ENCODE measurements at places on chromosomes 2 and 18. TPM values are rescaled to one million over a fixed set of nuclear protein-coding genes. Genes with fewer than 3 reads are reported as not detected.
A peak's percentile ranks its signal among the peaks of the same experiment; 100 is the strongest.

- no peak overlapping the region for H3K27ac ChIP-seq
- no peaks in the 10 kb centered on the region for H3K27me3 ChIP-seq
- H3K4me3 ChIP-seq, result no peak overlapping the region
Observed at GRCh38 chr2:53880756-53881155, 21.0 kb upstream of the GPR75 start.

DNA sequence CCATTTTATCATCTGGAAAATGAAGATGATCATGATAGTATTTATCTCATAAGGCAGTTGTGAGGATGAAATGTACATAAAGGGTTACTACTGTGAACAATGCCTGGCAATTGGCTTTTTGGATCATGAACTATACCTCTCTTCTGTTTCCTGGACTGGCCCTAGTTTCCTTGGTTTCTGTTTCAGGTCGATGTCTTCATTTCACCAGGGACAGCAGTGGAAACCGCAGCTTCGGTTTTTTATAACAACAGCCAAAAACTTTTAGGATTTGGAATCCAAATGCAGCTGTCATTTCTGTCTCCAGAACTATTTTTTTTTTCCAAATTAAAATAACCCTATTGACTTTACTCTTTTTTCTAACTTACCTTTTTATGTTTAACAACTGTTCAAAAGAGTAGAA is 425.1 kb downstream of the RND3 start:
- no peak overlapping the region for H3K4me3 ChIP-seq
- DNase-seq, result no peak
- no peak overlapping the region for H3K27ac ChIP-seq
- H3K4me1 ChIP-seq, result no peaks in the 10 kb centered on the region
- no peaks in the 10 kb centered on the region for H3K27me3 ChIP-seq

GRCh38 chr2:229243890-229244560 is 27.1 kb downstream of the PID1 start:
- H3K27ac ChIP-seq, result no peak overlapping the region
- H3K4me1 ChIP-seq, result peaks cover 13% of the 10 kb centered on the region
- H3K36me3 ChIP-seq, result peaks cover 4% of the 10 kb centered on the region
- no peak for DNase-seq

- no peaks in the 10 kb centered on the region for H3K36me3 ChIP-seq
- peaks cover 2% of the 10 kb centered on the region for H3K4me1 ChIP-seq
- H3K27ac ChIP-seq, result no peak overlapping the region
- H3K27me3 ChIP-seq, result no peaks in the 10 kb centered on the region
Observed at GRCh38 chr2:25851740-25852503, 26.4 kb downstream of the ASXL2 start.

DNA sequence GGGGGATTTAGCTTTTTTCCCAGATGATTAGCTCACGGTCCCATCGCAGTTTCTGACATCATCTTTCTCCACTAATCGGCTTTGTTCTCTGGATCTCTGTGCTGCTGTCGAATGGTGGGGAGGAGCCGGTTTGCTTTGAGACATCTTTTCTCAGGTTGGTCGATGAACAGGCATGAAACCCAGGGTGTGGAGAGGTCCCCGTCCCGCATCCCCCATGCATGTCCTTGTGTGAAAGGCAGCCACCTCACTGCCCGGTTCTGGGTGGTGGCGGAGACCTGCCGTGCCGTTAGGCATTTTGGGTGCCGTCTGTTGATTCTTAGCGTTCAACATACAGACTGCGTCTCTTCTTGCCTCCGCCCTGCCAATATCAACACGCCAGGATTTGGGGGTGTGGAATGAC is 57.8 kb downstream of the CTDP1 start:
- H3K27me3 ChIP-seq, result no peaks in the 10 kb centered on the region
- H3K4me3 ChIP-seq, result no peak overlapping the region
- H3K27ac ChIP-seq, result no peak overlapping the region
- peak; percentile 23 for DNase-seq
- no peaks in the 10 kb centered on the region for H3K4me1 ChIP-seq
- peaks cover 6% of the 10 kb centered on the region for H3K36me3 ChIP-seq

DNA sequence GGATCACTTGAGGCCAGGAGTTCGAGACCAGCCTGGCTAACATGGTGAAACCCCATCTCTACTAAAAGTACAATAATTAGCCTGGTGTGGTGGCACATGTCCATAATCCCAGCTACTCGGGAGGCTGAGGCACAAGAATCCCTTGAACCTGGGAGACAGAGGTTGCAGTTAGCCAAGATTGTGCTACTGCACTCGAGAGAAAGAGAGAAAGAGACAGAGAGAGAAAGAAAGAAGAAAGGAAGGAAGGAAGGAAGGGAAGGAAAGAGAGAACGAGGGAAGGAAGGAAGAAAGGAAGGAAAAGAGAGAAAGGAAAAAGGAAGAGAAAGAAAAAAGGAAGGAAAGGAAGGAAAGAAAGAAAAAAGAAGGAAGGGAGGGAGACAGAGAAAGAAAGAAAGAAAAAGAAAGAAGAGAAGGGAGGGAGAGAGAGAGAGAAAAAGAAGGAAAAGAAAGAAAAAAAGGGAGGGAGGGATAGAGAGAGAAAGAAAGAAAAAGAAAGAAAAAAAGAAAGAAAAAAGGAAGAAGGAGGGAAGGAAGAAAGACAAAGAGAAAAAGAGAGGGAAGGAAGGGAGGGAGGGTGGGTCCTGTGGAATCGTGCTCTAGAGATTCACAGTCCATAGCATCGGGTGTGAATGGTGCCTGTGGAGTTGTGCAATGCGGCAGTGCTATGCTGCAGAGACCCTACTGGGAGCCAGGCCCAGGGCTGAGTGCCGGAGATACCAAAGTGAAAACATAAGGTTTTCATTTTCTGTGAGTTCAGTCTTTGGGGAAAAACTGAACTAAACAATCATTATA is 4.6 kb upstream of the SDC1 start:
- no peak for DNase-seq
- no peaks in the 10 kb centered on the region for H3K27me3 ChIP-seq
- no peak overlapping the region for H3K4me3 ChIP-seq
- no peaks in the 10 kb centered on the region for H3K4me1 ChIP-seq

DNA sequence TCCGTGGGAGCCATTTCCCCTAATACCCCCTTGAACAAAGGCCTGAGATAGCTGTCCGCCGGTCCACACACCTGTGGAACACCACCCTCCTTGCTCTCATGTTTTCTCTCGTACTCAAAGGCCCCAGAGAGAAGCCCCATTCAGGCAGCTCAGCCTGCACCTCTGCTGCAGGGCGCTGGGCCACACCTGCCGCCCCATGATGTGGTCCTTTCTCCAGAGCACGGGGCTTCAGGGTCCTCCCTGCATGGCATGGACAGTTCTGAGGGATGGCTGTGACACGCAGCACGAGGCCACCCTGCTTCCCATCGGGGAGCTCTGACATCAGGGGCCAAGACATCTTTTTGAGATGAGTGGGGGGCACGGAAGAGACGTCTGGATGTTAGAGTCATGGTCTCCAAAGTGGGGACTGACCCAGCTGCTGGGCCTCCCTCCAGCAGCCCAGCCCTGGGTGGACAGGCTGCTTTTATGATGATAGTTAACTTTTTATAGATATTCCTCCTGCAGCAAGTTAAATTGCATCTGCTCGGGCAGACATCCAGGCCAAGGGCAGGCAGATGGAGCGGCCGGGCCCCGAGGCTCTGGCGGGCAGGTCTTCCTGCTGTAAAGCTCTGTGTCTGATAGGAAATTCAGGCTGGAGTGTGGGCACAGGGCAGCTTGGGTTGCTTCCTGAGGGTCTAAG is 56.7 kb downstream of the SDC1 start:
- H3K27ac ChIP-seq, result no peak overlapping the region
- H3K36me3 ChIP-seq, result no peaks in the 10 kb centered on the region
- DNase-seq, result no peak
- no peak overlapping the region for H3K4me3 ChIP-seq
- H3K4me1 ChIP-seq, result no peaks in the 10 kb centered on the region

DNA sequence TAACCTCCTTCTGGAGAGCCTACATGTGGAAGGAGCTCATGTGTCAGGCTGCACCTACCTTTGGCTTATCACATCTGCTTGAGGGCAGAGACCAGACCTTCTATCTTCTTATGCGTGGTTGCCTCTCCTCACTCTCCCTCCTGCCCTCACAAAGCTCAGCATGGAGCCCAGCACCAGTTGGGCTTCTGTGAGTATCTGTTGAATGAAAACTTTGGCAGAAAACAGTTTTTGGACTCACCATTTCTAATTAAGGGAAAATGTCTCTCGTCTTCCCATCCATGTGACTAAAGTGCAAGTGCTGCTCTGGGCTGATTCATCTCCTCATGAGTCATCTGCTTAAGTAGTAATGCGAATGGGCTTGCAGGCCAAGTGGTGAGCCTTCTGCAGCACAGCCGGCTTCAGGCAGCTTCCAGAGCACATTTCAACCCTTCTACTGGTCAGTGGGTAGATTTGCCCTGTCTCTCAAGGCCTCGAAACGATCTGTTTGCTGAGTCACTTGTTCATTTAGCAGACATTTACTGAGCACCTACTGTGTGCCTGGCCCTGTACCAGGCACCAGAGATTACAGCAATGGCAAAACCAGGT is 102.6 kb downstream of the VSNL1 start:
- no peak overlapping the region for H3K27ac ChIP-seq
- DNase-seq, result peak; percentile 83
- no peaks in the 10 kb centered on the region for H3K27me3 ChIP-seq
- H3K36me3 ChIP-seq, result no peaks in the 10 kb centered on the region

DNA sequence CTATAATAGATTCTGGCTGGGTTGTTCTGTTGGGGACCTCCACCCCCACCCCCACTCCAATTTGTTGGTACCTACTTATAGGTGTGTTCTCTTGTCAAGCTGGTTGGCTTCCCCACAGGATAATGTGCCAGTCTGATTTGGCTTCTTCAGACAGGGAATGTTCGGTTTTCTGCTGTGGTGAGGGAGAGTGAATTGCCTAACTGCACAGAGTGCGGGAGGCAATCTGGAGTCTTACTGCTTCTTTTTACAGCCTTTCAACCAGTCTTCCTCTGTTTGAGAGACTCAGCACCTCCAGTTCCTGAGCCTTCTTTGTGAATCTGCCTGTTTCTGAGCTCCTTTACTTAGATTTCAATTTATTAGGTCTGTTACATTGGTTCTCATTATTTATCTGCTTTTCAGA is 27.4 kb upstream of the SNORC start:
- no peak overlapping the region for H3K4me3 ChIP-seq
- no peak for DNase-seq
- H3K4me1 ChIP-seq, result no peaks in the 10 kb centered on the region
- H3K36me3 ChIP-seq, result peaks cover 11% of the 10 kb centered on the region
- no peaks in the 10 kb centered on the region for H3K27me3 ChIP-seq

DNA sequence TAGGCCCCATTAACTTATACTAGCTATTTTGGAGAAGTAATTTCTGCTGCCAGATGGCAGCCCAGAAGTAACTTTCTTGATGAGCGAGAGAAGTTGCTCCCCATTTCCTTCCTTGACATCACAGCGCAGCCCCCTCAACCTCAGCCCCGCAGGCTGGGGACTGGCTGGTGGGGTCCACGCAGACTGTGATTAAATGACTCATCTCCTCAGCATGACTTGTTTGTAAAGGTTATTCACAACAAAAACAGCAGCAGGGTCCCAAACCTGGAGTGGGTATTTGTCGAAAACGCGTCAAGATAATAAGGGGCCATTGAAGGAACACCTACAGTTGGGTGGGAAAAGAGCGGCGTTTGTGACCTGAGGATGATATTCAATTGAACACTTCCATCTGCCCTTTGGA is 120.6 kb downstream of the TXNL1 start:
- H3K4me1 ChIP-seq, result no peaks in the 10 kb centered on the region
- H3K27me3 ChIP-seq, result no peaks in the 10 kb centered on the region
- H3K36me3 ChIP-seq, result no peaks in the 10 kb centered on the region
- no peak overlapping the region for H3K27ac ChIP-seq
- H3K4me3 ChIP-seq, result no peak overlapping the region
- DNase-seq, result no peak

DNA sequence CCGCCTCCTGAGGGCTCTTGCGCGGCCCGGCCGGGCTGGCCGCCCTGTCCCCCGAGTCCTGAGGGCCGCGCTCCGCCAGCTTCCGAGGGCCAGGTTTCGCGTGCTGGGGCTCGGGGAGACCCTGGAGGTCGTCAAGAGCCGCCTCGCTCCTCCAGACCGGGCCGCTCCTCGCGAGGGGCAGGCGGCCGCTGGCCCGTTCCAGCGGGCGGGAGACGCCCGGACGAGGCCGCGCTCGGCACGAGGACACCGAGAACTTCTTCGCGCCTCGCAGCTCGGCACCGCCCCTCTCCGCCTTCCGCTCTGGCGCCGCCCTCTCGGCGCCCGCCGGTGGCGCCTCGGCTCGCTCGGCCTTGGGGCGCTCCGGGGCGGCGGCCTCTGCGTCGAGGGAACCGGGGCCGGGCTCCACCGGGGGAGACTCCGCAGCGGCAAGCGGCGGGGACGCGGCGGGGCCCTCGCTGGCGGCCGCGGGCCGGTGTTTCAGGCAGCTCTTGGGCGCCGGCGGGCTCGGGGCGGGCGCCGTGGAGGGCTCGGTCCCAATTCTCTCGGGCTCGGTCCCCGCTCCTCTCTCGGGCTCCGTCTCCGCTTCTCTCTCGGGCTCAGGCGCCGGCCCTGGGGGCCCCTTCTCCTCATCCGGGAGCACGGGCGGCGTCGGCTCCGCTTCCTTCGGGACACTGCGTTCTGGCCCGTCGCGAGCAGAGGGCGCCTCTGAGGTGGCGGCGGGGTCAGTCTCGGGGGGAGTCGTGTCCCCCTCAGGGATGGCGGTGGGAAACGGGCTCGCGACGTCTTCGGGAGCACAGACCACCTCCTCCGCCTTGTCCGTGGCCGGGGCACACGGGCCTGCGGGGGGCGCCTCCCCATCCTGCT is 91.6 kb upstream of the MGAT4A start:
- no peak overlapping the region for H3K27ac ChIP-seq
- H3K4me3 ChIP-seq, result peak overlapping the region; percentile 41
- DNase-seq, result peak; percentile 89
- H3K36me3 ChIP-seq, result no peaks in the 10 kb centered on the region

- no peaks in the 10 kb centered on the region for H3K36me3 ChIP-seq
- DNase-seq, result no peak
- no peak overlapping the region for H3K4me3 ChIP-seq
- H3K4me1 ChIP-seq, result peaks cover 2% of the 10 kb centered on the region
- H3K27ac ChIP-seq, result no peak overlapping the region
Observed at GRCh38 chr2:137967042-137967441, 2.8 kb downstream of the HNMT start.

- no peak overlapping the region for H3K27ac ChIP-seq
- H3K27me3 ChIP-seq, result no peaks in the 10 kb centered on the region
- H3K4me1 ChIP-seq, result no peaks in the 10 kb centered on the region
- no peaks in the 10 kb centered on the region for H3K36me3 ChIP-seq
Observed at GRCh38 chr2:104312684-104313083, 541.2 kb upstream of the POU3F3 start.

DNA sequence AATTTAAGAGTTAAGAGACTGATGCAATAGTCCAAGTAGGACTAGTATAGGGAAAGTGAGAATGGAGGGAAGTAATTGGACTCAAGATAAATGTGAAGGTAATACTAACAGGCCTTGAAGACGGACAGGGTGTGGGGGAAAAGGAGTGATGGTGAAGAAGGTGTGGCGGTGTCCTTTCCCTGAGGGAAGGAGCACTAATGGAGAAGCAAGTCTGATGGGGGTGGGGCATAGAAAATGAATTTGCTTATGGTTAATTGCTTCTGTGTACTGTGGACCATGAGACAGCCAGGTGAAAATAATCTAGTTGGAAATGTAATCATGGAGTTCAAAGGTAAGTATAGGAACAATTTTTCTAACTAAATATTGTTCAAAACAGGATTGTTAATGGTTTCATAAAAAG is 7.1 kb upstream of the TGOLN2 start:
- H3K4me1 ChIP-seq, result no peaks in the 10 kb centered on the region
- no peak overlapping the region for H3K4me3 ChIP-seq
- no peaks in the 10 kb centered on the region for H3K27me3 ChIP-seq
- H3K27ac ChIP-seq, result no peak overlapping the region
- no peaks in the 10 kb centered on the region for H3K36me3 ChIP-seq
- DNase-seq, result no peak

The ACTG2 gene
- total RNA-seq, result 1,843 TPM

The NR4A2 gene
- total RNA-seq, result 62.0 TPM

The DRC1 gene
- 0.51 TPM for total RNA-seq

The RMC1 gene
- 33.6 TPM for total RNA-seq

The PLA2R1 gene
- 34.9 TPM for total RNA-seq

The CROCC2 gene
- 0.13 TPM for total RNA-seq

The LINC00305 gene
- total RNA-seq, result not detected

The IL1R1 gene
- 155 TPM for total RNA-seq

The CBLN2 gene
- total RNA-seq, result 0.49 TPM
